ENCODE measurements at places on chromosomes 7 and 10.

DNA sequence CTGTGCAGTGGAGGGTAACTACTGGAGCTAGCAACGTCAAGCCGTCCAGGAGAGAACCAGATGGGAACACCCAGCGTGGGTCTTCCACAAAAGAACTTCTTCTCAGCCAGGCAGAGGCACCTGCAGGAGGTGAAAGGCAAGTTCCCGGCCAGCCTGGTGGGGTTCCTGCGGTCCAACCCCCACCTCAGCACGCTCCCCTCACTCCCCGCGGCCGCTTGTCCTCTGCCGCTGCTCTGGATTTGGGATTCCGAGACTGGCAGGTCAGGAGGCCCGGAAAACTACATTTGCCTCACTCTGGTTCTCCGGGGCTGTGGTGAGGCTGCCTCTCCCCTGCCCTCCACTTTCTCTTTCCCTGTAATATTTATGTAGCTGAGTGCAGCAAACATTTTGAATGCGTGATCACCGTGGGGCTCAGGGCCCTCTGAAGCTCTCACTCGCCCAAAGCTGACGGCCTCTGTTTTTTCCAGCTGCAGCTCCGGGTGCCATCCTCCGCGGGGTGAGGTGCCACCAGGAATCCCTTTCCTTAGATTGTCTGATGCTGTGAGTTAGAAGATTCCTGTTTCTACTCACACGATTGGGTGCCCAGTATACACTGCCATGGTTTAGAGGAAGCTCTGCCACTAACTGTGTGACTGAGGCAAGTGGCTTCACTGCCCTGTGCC, 366.9 kb downstream of the DNAJB6 start:
- no peak for DNase-seq

- DNase-seq: no peak
These were observed 110.7 kb downstream of the SEMA3A start for GRCh38 chr7:84083846-84084245.

GRCh38 chr7:107150375-107151073, 18.3 kb upstream of the HBP1 start:
- DNase-seq: no peak

DNA sequence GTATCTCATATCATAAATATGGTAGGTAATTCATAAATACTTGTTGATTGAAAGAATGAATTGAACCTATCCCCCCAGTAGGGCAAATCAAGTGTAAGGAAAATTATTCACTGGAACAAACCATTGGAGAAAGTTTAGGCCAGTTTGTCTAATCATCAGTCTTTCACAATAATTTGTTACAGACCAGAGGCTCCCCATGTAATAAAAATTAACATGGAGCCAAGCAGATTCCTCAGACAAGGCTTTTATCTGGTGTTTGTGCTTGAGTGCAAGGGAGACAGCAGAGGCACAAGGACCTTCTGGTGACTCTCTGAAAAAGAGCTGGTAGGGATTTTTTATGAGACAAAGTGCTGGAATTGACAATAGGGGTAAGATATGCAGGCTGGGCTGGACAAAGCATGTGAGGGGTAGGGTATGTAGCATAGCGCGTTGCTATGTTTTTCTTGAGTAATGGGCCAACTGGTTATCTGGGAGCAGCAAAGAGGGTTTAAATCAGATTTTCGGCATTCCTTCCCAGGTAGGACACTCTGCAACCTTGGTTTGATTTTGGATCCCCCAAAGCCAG, 7.8 kb upstream of the PANK1 start:
- DNase-seq: no peak

GRCh38 chr7:108197371-108198091, 67.4 kb upstream of the LAMB4 start:
- no peak for DNase-seq

- DNase-seq: no peak
These were observed 30.7 kb downstream of the COA1 start for GRCh38 chr7:43698460-43699255.

DNA sequence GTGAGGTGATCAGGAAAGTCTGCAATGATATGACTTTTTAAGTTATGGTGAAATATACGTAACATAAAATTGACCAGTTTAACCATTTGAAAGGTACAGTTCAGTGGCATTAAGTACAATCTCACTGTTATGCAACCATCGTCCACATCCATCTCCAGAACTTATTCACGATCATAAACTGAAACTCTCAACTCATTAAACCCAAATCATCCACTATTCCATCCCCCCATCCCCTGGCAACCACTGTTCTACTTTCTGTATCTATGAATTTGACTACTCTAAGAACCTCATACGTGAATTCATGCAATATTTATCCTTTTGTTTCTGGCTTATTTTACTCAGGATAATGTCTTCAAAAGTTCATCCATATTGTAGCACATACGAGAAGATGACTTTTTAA, 48.4 kb downstream of the TFAM start:
- DNase-seq: no peak

GRCh38 chr10:84156768-84157167, 16.8 kb upstream of the GPR15LG start:
- DNase-seq: no peak

DNA sequence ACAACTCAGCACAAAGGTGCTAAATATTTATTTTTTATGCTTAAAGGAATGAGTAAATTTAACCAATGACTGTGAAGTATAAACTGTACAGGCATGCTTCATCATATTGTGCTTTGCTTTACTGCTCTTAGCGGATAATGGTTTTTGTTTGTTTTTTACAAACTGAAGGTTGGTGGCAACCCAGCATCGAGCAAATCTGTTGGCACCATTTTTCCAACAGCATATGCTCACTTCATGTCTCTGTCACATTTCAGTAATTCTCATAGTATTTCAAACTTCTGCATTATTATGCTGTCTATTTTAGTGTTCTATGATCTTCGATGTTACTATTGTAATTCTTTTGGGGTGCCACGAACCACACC, 22.8 kb downstream of the BRAF start:
- DNase-seq: no peak

GRCh38 chr10:53843736-53844362, 957.2 kb downstream of the PCDH15 start:
- no peak for DNase-seq

GRCh38 chr10:112912410-112912928, 37.6 kb upstream of the TCF7L2 start:
- DNase-seq: no peak

DNA sequence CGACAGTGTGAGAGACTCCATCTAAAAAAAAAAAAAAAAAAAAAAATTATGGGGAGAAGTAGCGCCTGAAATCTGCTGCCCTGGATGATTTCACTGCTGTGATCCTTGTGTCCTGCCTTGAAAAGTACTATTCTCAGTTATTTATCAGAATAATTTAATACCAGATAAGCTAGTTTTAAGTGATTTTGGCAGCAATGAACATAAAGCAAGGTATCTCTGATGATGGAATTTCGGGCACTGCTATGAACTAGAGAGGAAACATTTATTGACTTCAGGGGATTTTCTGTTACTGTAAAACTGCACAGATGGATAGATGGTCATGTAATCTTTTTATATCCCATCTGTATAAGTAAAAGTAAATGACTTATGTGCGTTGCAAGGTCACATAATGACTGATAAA, 619.1 kb upstream of the ANKRD30A start:
- no peak for DNase-seq

- DNase-seq: no peak
These were observed 16.9 kb downstream of the ZNF713 start for GRCh38 chr7:55903985-55904759.

GRCh38 chr7:98872328-98872924, 2.6 kb upstream of the TMEM130 start:
- DNase-seq: no peak

- DNase-seq: no peak
These were observed 202.0 kb upstream of the COBL start for GRCh38 chr7:51518646-51519045.

GRCh38 chr10:23294638-23295247, 49.9 kb downstream of the C10orf67 start:
- DNase-seq: no peak

GRCh38 chr10:93703066-93703465, 674 bp upstream of the FRA10AC1 start:
- peak; percentile 29 for DNase-seq

DNA sequence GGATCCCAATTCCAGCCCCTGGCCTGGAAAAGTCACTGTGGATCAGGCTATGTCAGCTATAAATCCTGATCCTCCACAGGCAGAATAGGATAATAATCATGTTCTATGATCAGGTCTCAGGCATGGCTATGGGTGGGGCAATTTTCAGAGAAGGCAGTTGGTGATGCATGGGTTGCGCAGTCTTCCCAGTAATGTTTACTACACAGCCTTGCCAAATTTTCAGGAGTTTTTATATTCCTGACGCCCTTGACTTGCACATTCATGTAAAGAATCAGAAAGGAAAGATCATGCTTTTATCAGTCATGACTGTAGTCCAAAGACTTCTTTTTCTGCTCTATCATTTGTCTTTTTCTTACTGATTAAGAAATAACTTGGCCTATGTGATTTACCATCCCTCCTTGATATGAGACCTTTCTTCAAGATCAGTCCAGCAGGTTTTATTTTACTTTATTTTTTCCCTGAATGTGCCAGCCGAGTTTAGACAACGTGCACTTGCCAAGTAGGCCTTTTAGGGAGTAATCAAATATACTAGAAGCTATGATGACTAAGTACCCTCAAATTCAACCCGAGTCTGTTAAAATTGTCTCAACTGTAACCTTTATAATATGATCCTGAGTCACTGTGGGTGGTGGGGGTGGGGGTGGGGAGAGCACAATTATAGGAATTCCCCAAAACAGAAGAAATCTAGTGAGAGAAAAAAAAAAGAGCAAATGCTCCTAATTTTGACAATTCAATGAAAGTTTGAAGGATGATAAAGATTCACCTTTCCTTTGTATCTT, 31.9 kb downstream of the ARL4A start:
- DNase-seq: no peak

GRCh38 chr10:32650246-32650655, 204.3 kb downstream of the CCDC7 start:
- DNase-seq: no peak

DNA sequence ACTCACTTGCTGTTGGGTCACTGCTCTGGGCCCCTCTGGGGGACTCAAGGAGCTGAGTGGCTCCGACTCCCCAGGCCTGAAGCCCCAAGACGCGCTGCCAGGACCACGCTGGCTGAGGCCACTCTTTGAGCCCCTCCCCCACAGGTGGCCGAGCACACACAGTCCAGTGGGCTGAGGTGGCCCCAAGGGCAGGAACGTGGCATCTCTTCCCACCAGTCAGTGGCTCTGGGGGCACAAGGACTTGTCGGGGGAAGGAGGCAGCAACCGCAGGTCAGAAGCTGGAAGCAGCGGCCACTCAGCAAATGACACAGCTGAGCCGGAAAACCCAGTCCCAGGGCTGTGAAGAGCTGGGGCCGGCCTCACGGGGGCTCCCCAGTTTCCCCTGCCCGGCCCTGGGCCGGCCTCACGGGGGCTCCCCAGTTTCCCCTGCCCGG, 24.1 kb downstream of the GRIFIN start:
- no peak for DNase-seq

- DNase-seq: peak; percentile 73
These were observed 16.1 kb upstream of the PALD1 start for GRCh38 chr10:70462349-70462984.

DNA sequence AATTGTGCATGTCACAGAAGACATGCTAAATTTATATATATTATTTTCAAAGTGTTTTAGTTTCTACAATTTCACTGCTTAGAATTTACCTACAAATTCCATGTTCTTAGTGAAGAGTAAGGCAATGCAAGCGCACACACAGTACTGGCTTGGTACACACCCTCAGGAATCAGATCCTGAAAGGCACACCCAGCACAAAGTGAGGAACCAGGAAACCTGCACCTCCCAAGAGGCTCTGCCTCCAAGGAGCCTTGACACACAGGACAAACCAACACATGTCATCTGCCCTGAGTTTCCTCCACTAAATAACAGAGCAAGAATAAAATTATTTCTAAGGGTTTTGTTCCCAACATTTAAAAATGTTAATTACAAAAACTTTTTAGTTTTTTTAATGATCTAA, 156.2 kb downstream of the PARD3 start:
- DNase-seq: no peak

- DNase-seq: no peak
These were observed 48.3 kb downstream of the ADCYAP1R1 start for GRCh38 chr7:31100445-31100844.

DNA sequence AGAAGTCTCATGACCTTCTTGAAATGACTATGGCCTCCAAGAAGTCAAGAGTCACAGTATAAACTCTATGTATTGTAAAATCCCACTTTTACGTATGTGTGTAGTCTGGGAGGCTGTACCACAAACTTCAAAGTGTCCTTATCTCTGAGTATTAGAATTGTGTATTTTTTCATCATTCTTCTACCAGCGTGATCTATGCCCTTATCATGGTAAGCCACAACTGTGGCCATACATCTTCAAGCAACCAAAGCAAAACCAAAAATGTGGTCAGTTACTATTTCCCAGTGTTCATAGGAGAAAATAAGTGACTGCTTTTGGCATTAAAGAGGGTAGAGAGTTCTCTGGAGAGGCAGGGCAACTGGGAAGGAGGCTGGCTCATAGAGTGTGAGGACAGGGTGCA, 42.8 kb downstream of the SPOCK2 start:
- no peak for DNase-seq

DNA sequence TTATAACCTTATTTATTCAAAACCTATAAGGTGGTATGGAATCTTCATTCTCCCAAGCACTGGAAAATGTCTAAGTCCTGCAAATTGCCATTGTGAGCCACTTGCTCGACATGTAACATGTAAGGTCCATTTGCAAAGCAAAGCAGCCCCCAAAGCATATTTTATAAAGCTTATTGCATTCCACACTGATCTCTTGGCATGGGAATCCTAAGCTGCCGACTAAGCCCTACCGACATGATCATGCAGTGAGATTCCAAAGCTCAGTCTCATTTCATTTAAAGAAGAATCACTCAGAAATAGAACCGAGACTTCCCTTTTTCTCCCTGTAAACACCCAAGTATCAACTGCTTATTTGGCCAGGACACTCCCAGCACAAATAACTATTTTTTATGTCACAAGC, 333.4 kb upstream of the MYO3A start:
- DNase-seq: no peak

DNA sequence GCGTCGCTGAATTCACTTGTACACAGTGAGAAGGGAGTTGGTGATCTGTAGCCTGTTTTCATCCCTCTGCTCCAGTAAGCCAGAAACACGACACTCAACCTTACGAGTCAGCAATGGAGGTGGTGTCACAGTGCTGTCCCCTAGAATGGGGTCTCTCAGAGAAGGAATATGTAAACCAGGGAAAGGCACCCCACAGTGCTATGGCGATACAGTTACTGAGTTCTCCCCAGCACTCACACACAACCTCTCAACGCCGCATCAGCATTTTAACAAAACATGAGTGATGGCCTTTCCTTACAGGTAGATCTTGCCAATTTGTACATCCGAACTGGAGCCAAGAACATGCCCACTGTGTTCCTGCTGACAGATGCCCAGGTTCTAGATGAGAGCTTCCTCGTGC, 196.3 kb downstream of the CDCA7L start:
- DNase-seq: no peak

GRCh38 chr10:61786728-61787127, 114.8 kb upstream of the ARID5B start:
- DNase-seq: no peak

- no peak for DNase-seq
These were observed 17.1 kb downstream of the BRAT1 start for GRCh38 chr7:2537981-2538851.

GRCh38 chr10:124013916-124014315, 79.5 kb downstream of the CHST15 start:
- no peak for DNase-seq

GRCh38 chr10:31319602-31320549, 860 bp downstream of the ZEB1 start:
- no peak for DNase-seq

- DNase-seq: no peak
These were observed 133.2 kb downstream of the GRM8 start for GRCh38 chr7:127119517-127119916.

All from cerebellar nuclear complex (tissue), 1 donor.